ENCODE measurements at places on chromosomes 12 and 14.

GRCh38 chr14:69050240-69051184 lies 71.4 kb upstream of the ACTN1 start:
- no peak for DNase-seq

DNA sequence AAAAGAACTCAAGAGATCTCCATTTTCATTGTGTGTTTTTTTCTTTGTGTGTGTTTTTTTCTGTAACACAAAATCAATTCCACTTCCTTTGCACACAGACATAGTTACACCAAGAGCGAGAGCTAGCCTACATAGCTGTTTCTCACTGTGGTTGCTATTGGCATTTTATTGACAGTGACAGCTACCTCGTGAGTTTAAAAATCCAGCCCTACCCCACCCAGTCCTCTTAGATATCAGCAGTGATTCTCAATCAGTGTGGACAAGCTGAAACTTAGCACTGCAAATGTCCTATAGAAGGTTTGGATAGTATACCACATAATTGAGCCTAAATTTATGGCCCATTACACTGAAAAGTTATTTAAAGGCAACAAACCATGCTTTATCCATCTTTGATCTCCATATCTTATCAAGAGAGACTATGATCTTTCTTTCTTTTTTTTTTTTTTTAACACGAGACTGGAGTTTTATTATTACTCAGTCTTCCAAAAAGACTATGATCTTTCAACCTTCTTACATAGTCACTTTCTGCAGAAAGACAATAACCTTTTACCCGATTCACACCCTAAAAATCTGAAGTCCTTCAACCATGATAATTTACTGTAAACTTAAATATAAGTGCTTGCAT lies 46.8 kb downstream of the ATP2B1 start:
- no peak for DNase-seq

GRCh38 chr14:37140176-37140575 lies 32.2 kb downstream of the SLC25A21 start:
- no peak for DNase-seq

DNA sequence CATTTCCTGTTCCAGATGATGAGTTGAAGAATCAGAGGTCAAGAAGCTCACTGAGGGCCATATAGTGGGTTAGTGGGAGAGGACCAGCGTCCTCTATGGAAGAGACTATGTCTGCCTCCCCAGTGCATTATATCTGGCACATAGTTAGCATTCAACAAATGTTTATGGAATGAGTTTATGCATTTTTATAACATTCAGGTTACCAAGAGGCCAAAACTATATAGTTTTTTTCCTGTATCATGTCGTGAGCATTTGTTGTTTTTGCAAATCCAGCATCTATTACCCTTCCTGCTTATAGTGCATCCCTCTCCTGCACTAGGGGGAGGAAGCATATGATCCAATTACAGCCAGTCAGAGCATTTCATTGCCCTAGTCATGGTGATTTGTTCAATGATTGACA lies 60.6 kb downstream of the SUDS3 start:
- DNase-seq, result no peak

- no peak for DNase-seq
Observed at GRCh38 chr14:100469632-100470522, 117.3 kb downstream of the BEGAIN start.

DNA sequence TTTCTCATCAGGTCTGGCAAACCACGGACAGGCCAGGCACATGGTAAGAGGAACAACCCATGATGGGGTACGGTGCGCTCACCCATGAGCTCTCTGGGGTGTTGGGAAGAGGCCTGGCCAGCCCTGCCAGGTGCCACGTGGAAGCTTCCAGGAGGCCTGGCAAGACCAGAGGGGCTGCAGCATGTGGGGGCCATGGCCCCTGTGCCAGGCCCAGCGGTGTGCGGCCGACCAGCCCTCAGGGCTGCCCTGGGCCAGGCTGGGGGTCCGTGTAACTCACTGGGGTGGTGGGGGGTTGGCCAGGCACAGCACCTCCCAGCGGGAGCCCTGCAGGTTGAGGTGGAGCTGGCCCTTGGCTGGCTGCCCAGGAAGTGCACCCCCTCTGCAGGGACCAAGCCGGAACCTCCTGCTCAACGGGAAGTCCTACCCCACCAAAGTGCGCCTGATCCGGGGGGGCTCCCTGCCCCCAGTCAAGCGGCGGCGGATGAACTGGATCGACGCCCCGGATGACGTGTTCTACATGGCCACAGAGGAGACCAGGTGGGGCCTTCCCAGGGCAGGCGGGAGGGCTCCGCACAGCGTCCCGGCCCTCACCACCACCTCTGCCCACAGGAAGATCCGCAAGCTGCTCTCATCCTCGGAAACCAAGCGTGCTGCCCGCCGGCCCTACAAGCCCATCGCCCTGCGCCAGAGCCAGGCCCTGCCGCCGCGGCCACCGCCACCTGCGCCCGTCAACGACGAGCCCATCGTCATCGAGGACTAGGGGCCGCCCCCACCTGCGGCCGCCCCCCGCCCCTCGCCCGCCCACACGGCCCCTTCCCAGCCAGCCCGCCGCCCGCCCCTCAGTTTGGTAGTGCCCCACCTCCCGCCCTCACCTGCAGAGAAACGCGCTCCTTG lies 4.9 kb upstream of the CRIP2 start:
- DNase-seq, result no peak

DNA sequence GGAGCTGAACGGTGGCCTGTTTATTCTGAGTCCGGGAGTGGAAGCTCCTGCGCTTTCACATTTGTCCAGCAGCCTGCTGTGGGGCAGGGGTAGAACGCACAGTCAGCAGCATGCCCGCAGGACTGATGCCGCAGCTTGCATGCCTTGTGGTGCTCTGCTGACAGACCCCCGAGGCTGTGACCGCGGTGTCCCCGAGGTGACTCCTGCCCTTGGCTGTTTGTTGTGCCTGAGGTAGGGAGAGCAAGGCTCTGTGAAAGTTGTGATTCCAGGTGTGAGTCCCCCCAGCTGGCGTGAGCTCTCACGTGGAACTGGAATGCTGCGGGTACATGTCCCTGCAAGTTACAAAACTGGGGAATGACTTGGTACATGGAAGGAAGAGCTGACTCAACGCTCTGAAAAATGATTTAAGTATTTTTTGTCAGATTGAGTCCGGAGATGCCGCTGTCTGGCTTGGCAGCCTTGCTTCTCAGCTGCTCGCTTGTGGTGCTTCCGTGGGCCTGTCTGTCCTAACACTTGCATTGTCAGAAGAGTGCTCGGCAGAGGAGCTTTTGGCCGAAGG lies 18.1 kb downstream of the MLXIP start:
- DNase-seq, result no peak

DNA sequence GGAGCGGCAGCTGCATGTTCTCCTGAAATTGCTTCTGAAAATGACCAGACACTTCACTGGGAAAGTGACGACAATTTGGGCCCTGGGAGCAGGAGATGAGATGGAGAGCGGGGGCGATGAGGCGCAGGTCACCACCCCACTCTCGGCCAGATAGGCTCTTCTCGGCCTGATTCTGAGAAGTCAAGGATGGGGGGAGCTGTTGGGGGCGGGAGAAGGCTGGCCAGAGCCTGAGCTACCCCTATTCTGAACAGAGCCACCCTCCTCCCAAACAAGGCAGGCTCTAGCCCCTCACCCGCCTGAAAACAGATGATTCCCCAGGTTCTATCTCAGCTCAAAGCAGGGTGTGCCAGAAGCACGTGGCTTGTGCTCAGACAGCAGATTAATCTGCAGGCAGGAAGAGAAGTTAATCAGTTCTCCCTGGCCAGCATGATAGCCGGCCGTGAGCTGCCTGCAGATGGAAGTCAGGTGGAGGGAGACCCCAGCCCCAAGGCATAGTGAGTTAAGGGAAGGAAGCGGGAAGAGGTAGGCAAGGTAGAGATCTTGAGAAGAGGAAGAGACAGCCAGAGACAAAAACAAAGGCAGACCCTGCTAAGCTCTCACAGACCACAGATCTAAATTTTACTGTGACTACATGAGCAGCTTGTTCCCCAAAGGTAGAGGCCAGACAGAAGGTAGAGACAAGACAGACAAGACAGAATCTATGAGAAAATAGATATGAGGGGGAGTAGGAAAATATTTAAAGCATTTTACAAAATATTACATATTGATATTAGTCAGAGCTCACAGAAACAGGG lies 10.9 kb upstream of the TAC3 start:
- no peak for DNase-seq

- no peak for DNase-seq
Observed at GRCh38 chr12:26402648-26403047, 207.3 kb downstream of the SSPN start.

DNA sequence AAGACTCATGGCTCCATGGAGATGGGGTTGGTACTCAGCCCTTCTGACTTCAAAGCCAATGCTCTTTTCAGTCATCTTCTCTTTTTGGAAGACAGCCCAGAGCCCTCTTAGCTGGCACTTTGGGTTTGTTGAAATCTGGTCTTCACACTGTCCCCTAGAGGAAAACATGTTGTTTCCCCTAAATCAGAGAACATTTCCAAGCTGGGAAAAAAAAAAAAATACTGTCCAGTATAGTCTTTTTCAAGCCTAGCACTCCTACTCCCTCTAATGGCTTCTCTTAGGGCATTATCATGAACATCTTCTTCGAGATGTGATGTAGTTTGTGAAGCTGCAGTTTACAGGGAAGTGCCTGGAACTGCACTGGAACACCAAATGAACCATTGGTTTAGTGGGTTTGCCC lies 3.0 kb upstream of the ZC3H14 start:
- peak; percentile 45 for DNase-seq
